ENCODE measurements at places on chromosomes 3 and 15.

DNA sequence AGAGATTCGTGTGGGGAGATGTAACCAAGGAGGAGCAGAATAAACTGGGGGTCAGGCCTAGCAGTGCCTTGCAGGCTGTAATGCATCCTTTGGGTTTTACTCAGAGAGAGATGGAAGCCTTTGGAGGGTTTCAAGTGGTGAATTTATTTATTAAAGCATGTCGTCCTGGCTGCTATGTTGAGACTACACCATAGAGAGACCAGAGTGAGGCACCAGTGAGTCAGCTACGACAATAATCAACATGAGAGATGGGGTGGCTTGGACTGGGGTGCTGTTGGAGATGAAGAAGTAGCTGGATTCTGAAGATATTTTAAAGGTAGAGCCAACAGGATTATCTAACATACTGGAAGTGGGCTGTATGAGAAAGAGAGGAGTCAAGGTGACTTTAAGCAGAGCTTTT lies 335.3 kb upstream of the ARHGEF26 start:
- no peak for DNase-seq

GRCh38 chr3:133987136-133987535 lies 42.6 kb downstream of the SLCO2A1 start:
- no peak for DNase-seq

GRCh38 chr3:51353131-51353530 lies 32.0 kb upstream of the MANF start:
- DNase-seq: no peak

DNA sequence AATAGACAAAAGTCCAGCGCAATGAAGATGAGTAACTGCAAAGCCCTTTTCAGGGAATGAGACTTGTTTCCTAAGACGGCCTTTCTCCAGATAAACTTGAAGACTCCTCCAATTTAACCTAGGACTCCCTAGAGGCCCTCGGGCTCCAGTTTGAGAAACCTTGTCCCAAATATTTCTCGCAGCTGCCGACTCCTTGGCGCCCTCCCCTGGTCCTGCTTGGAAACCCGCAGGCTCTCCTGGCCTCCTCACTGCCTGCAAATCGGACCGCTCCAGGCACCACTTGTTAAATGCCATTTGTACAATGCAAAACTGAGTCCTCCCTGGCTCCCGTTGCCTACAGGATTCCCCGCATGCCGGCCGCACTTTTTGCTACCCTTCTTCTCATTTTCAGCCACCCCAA lies 36.8 kb downstream of the MUC4 start:
- peak; percentile 61 for DNase-seq

DNA sequence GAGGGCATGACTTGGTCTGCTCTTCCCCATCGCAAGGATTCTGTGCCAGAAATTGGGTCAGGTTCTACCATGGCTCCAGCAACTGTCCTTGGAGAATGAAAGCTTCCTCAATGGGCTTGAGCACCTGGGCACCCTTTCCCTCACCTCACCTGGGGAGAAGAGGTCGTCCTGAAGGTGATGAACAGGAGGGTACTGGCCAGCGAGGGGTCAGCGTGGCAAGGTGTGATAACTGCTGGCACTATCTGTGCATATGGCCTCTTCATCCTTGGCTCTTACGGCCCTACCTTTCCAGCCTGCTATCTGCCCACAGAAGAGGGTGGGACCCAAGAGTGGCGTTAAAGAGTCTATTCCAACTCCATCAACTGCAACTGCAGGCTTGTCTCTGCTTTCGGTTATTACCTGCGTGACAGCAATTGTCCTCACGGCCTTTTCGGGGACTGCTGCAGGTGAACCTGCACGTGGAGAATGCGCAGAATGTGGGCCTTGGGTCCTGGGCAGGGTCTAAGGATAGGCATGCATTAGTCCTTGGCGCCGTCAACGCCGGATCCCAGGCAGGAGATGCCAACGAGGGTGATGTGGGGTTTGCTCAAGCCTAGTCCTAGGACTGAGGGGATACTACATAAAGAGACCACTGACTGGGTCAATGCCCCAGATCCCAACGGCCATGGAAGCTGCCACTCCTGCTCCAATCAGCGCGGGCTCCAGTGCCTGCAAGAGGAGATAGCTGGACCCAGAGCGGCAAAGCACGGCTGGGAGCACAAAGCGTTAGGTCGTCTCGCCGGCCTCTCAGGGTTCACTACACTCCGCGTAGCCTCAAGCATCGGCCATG lies 625 bp upstream of the RBM15B start:
- no peak for DNase-seq

DNA sequence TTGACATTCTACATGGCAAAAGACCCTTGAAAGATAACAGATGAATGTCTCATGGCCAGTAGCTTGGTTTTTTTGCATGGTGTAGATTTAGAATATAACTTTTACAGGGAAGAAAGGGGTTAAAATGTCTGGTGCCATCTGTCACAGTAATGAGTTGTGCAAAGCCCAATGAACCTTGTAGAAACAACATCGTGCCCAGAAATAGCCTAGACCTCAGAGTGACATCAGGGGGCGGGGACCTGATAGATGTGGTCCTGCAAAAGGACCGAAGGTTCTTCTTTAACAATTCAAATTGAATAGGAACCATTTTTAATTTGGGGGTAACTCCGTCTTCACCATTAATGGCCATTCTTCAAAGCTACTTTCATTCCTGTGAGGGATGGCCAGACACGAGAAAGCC lies 254.1 kb upstream of the CTDSPL start:
- no peak for DNase-seq

DNA sequence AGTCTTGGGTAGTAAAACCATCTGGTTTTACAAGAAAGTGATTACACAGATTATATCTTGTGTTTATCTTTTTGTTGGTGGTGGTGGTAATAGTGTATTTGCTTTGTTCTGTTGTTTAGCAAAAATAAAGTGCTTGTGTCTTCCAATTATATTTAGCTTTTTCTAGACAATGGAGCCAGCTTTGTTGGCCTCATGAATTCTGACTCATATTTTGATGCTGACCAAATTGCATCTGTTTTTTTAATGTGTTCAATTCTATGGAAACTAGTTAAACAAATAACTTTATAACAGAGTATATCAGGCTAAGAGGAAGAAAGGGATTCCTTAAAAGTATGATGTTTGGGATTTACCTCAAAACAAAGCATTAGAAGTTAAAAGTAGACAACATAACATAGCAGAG lies 69.3 kb upstream of the BFSP2 start:
- DNase-seq: peak; percentile 0

DNA sequence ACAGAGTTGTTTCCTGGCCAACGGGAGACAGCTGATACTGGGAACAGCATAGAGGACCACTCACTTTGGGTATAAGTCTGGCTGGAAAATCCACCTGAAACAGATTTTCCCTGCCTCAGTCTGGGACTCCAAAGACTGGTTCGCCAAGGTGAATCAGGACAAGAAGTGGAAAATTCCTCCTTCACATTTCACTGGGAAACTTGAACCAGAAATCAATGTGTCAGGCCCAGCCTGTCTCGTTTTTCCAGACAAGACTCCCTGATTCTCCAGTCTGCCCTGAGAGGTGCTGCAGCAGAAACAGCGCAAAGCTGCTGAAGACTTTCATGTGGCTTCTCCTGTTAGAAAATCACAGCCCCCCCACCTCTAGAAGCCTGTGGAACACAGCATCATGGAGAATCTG lies 269.8 kb downstream of the OPA1 start:
- DNase-seq: no peak

- peak; percentile 53 for DNase-seq
Observed at GRCh38 chr3:11944052-11944673, 60.0 kb upstream of the SYN2 start.

DNA sequence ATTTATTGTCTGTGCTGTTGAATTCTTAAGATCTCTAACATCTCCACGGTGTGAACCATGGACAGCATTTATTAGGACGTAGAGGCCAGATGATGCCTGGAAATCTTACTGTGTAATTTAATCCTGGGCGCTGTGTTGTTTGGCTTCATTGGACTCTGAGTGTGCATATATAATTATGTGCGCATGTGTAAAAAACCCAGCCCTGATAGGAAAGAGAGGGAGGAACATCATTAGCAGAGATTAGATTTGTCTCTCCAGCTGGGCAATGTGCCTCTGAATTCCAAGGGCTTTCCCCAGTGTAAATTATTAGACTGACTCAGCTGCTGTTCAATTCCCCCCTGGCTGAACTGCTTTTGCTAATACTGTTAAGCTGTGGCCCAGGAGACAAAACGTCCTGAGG lies 39.6 kb downstream of the MAP3K13 start:
- peak; percentile 70 for DNase-seq

- DNase-seq: no peak
Observed at GRCh38 chr15:68518046-68518445, 60.7 kb upstream of the CORO2B start.

GRCh38 chr3:64345371-64345770 lies 120.1 kb upstream of the PRICKLE2 start:
- DNase-seq: peak; percentile 59

DNA sequence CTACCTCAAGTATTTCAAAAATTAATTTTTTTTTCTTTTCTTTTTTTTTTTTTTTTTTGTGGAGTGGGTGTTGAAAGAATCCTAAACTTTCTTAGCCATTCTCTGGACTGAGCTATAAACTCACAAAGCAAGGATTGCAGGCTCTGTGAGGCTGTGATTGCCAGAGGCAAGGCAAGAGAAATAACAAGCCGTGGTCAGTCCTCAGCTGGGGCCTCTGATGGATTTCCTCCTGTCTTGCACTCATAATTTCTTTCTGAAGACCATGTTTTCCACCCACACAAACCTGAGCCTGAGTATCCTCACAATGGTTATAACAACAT lies 1.3 kb downstream of the CX3CR1 start:
- peak; percentile 73 for DNase-seq

DNA sequence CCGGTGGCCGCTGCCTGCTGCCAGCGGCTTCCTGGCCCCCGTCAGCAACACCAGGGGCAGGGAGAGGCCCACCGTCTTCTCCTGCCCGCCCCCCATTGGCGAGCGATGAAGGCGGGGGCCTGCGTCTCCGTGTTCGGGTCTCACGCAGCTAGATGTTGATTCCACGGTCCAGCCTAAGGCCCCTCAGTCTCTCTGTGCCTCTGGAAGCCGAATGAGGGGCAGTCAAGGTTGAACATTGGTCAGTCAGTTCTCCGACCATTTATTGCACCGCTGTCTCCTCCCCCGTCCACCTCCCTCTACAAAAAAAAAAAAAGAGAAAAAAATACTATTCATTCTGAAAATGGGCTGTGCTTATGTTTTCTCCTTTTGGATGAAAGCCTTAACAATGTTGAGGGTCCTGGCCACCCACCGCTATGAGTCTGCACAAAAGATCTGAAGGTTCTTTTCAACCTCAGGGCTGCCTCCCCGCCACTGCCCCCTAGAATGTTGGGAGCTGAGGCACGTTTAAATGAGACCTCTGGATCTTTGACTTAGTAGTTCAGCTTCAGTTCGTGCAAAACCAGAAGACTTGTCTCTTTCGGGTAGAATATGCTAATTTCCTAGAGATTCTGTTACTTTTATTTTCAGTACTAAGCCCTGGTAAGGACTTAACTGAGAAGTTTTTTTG lies 736 bp downstream of the IREB2 start:
- peak; percentile 38 for DNase-seq

- DNase-seq: peak; percentile 73
Observed at GRCh38 chr15:82146990-82147461, 101.2 kb upstream of the MEX3B start.

DNA sequence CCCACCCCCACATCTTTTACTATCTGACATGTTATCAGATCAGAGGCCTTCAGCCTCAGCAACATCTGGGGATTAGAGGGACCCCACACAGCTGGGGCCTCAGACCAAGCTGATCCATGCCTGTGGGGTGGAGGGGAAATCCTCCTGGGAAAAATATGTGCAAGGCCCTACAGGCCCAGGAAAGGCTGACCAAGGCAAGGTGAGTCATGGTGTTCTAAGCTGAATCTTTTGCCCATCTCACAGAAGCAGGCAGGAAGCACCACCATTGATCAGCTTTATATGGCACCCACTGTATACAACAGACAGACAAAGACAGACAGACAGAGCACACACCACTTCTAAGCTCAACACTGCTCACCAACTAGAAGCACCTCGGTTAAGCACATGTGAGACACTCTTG lies 12.4 kb upstream of the PARP6 start:
- DNase-seq: no peak

GRCh38 chr3:10286596-10287295 lies 6.0 kb downstream of the GHRL start:
- DNase-seq: peak; percentile 73

DNA sequence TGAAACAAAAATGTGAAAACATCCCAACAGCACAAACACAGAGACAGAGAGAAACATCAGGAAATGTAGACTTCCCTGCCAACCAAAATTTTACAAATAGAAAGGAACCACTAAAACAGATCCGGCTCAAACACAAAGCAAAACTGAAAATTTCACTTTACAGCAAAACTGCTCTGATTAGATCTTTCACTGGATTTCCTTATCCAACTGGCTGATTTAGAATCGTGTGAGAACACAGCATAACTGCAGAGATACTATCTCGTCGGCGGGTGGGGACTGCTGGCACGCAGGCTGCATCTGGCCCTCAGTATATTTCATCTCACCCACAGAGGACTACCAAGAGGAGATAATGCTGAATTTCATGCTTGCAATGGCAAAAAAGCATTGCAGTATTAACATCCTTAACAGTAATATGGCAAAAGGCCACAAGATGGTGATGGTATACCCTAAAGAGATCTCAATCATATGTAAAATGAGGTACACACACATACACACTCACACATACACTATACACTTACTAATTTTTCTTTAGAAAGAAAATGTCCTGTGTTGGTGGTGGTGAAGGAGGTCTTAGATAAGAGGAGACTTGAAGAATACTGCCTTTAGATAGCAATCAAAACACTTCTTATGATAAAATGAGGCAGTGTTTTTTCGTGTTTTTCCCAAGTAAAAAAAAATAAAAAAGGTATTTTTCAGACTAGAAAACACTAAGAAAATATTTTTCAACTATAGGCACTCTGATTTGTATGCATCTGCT lies 10.6 kb upstream of the LEO1 start:
- DNase-seq: peak; percentile 79

DNA sequence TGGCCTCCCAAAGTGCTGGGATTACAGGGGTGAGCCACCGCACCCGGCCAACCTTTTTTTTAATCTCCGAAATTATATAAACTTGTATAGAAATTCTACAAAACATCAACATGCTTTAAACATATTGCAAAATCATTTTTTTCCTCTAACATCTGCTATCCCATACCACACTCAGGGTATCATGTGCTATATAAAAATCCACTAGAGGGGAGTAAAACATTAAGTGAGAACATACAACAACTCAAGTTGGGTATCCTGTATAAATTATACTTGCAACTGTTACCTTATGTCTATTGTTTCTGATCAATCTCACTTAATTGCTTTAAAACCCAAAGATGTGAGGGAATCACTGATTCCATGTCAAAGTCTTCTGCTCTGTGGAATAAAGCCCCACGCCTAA lies 71.9 kb upstream of the FBN1 start:
- peak; percentile 45 for DNase-seq

GRCh38 chr3:17179381-17180205 lies 294.8 kb downstream of the PLCL2 start:
- DNase-seq: no peak

- no peak for DNase-seq
Observed at GRCh38 chr3:17059989-17060550, 175.3 kb downstream of the PLCL2 start.

All from GM03348 (cell line).